ENCODE measurements at places on chromosomes 6 and 20.

GRCh38 chr6:98648211-98648914 is 186.0 kb upstream of the POU3F2 start:
- no peak for DNase-seq

- DNase-seq = no peak
Observed at GRCh38 chr6:148521586-148521985, 178.9 kb downstream of the SASH1 start.

- DNase-seq = no peak
Observed at GRCh38 chr6:255041-255750, 37.1 kb upstream of the DUSP22 start.

DNA sequence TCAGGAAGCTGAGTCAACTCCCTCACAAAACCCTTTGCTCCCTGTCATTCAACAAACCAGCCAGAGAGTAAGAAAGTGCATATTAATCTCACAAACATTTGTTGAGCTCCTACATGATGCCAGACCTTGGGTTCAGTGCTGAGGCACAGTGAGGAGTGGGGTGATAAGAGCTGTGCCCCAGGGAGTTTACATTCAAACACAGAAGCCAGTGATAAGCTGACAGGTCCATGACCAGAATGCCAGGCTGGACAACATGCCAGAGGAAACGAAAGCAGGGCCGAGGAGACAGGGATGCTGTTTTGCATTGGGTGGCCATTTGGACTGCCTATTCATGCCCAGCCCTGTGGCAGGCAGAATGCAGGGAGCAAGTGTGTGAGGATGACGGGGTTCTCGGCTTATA is 76.7 kb downstream of the LRFN2 start:
- DNase-seq = no peak

GRCh38 chr6:139649732-139650131 is 275.3 kb upstream of the CITED2 start:
- no peak for DNase-seq

GRCh38 chr20:38789503-38790199 is 15.8 kb upstream of the PPP1R16B start:
- peak; percentile 79 for DNase-seq

- peak; percentile 91 for DNase-seq
Observed at GRCh38 chr20:32031007-32031958, 20.8 kb upstream of the HCK start.

DNA sequence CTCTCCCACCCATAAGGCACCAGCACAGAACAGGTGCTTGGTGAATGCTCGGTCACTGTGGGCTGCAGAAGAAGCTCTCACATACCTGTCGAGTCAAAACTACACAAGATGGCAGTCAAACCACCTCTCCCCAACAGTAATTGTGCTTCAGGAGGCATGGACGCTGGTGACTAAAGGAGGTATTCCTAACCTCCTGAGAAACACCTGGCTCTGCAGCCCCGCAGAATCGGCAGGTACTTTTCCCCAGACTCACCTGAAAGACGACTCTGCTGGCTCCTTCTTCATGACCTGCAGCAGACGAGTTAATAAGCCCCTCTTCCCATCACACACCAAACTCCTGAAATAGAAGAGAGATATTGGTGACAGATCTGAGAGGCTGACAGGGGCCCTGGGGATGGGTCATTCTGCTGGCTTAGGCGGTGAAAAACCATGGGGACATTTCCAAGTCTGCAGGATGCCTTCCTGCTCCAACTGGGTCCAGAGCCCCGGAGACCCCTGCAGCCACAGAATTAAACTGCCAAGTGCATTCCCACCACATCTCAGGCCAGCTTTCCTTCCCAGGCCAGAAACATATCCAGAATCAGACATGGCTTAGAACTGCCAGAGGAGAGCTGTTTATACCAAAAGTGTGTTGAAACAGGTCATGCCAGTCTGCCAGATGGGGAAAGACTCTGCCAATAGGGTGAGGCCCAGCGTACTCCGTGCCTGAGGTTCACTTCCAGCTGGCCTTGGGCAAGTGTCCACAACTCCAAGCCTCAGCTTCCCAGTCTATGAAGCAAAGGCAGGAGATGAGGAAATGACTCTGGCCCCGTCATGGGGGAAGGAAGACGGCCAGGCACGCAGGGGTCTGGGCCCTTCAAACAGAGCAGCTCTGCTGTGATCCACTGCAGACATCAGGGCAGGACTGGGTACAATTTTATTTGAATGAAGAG is 53.0 kb downstream of the MYH7B start:
- DNase-seq = no peak

DNA sequence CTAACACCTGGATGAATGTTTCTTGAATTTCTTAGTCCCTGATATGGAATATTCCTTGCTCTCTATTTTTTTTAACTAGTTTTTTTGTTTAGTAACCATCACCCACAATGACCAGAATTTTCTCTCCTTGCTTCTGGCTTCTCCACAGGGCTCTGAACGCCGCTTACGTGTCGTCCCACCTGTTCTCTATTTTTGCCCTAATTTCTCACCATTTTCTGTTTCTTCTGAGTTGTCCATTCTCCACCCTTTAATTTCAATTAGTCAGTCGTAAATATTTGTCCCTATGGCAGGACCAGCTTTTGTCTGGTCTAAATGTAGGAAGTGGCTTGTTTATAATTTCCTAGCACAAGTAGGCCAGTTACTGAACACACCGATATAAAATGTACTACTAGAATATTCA is 52.3 kb downstream of the PLCB4 start:
- no peak for DNase-seq

DNA sequence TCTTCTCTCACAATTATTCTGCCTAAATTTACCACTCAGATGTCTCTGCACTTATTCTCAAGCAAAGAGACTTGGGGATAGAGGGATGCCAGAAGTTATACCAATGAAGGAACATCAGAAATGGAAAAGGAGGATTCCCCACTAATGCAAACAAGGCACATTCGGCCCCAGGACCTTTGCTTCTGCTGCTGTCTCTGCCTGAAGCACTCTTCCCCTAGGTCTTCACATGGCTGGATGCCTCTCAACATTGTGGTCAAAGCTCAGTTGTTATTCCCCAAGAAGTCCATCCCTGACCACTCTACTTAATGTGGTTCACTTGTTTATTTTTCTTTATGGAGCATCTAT is 508.7 kb downstream of the DOK5 start:
- no peak for DNase-seq

- no peak for DNase-seq
Observed at GRCh38 chr20:64156136-64156885, 7.9 kb upstream of the MYT1 start.

Measured in SW 1271 (cell line).